ENCODE measurements at places on chromosomes 16 and 17.

- DNase-seq = no peak
Observed at GRCh38 chr16:59296888-59297287, 562.8 kb upstream of the GOT2 start.

DNA sequence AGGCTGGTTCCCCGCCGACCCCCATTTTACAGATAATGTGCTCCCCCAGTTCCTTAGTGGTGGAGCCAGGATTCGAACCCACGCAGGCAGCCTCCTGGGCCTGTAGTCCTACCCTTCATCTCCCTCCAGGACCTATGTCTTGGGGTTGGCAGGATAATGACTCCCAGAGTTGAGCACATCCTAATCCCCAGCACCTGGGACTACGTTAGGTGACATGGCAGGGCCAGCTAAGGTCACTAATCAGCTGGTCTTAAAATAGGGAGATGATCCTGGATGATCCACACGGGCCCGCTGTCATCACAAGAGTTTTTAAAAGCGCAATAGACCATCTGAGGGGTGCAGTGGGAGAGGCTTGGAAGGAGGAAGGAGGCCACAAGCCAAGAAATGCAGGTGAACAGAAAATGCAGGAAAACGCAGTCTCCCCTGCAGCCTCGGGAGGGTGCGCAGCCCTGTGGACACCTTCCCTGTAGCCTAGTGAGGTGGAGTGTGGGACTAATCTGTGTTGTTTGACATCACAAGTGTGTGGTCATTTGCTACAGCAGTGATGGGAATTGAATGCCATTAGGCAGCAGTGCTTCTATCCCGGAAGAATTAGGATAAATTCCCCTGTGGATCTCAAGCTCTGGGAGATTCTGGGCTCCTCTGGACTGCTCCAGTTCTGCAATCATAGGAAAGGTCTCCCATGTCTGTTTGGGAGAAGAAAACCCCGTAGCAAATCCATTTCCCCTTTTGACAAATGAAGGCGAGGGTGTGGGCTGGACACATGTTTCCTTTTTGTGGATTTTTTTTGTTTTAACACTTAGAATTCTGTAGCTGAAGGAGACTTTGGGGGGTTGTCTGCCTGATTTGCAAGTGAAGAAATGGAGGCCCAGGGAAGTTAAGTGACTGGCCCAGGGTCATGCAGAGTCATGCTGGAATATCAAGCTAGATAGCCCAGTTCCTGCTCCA lies 297.7 kb downstream of the SEC14L1 start:
- no peak for DNase-seq

DNA sequence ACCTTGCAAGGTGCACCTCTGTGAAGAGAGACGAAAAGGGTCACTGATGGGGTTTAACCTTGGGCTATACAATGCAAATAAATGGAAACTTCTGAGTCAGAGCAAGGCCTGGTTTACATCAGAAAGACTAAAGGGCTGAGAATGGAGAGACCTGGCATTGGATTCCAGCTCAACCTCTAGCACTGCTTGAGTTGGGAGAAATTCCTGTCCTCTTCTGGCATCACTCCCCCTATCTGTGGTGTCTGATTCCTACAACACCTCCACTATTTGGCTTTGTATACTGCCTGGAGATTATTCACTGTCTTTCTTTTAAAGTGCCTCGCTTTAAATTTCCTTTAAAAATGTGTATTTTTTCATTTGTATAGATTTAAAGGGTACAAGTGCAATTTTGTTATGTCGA lies 68.8 kb downstream of the GPR139 start:
- DNase-seq = no peak

GRCh38 chr16:80319181-80319580 lies 221.6 kb upstream of the DYNLRB2 start:
- DNase-seq = no peak

GRCh38 chr16:82167670-82168069 lies 2.4 kb downstream of the MPHOSPH6 start:
- no peak for DNase-seq

- DNase-seq = no peak
Observed at GRCh38 chr17:83132251-83133081, 53.1 kb downstream of the METRNL start.

GRCh38 chr16:58265480-58266052 lies 29.3 kb downstream of the PRSS54 start:
- DNase-seq = no peak

- DNase-seq = no peak
Observed at GRCh38 chr16:88769617-88770460, 15.2 kb downstream of the PIEZO1 start.

GRCh38 chr16:68382296-68382718 lies 66.0 kb downstream of the SMPD3 start:
- no peak for DNase-seq

DNA sequence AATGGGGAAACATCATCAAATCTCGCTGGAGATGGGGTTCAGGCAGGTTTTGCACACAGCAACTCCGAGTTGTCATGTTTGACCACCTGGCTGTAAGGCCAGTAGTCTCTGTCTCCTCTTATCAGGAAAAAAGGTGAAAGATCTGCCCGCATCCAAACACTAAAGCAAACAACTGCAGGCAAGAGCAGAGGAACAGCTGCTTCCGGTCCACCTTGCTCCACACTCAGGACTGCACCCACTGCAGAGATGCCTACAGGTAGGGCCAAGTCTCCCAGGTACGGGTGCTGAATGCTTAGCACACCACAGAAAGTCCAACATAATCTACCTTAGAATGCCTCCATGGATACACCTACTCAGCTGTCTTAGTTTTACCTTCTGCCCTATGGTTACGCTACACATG lies 7.3 kb downstream of the TEX2 start:
- DNase-seq = no peak

DNA sequence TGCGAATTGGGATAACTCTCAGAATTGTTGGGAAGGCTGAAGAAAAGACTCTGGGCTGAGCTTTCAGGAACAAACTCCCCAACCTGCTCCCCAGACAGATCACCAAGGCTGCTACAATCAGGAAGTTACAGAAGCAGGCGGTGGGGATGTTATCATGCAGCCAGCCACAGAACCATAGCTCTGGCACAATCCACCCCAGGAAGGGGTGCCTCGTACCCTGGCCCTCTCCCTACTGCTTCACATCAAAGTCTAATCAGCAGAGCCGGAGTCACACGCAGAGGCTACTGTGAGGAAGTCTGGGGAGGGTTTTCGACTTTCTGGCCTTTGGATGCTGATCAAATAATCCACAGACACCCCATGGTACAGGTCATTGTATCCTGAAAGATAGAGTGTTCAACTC lies 86.8 kb downstream of the NTN1 start:
- no peak for DNase-seq

DNA sequence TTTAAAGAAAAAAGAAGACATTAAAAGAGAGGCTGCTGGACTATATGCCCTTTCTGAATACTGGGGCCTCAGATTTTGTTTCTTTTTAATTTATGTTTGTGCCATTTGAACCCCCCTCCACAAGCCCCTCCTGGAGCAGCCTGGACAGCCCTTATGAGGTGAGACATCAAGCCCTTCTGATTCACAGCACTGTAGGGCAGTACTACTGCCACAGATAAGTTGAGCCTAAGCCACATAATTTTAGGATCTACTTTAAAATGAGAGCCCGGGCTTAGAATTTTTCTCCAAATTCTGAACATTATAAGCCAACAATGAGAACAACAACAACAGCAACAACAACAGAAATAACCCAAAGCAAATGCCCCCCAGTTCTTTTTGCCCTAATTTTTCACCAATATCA lies 256.9 kb upstream of the SALL1 start:
- DNase-seq = no peak

- DNase-seq = no peak
Observed at GRCh38 chr16:1772362-1772907, at the start of gene EME2. Gene EME2, plus strand, starts transcription at chr16:1772810. Its CDS starts 418 bp downstream, at chr16:1773228.

GRCh38 chr17:55037828-55038227 lies 69.3 kb downstream of the STXBP4 start:
- no peak for DNase-seq

DNA sequence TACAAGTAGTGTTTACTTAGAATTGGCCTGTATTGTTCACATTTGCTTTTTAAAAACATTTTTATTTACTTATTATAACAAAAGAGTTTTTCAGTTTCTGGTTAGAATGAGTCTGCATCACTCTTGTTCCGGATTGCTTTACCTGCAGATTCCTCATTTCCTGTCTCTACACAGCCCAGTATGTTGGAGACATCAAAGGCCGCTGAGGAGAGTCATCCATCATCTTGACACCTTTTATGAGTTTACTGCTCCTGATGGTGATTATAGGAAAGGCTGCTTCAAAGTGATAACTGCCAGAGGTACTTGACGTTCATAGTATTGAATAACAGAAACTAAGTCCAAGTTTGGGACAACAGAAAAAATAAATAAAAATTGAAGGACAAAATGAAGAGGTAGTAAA lies 490.5 kb upstream of the CA10 start:
- DNase-seq = peak; percentile 77

All from NCI-H2081 (cell line).